C1 segment of cervical spinal cord (tissue), 14 donors: ENCODE measurements at places on chromosomes 11 and 22.

DNA sequence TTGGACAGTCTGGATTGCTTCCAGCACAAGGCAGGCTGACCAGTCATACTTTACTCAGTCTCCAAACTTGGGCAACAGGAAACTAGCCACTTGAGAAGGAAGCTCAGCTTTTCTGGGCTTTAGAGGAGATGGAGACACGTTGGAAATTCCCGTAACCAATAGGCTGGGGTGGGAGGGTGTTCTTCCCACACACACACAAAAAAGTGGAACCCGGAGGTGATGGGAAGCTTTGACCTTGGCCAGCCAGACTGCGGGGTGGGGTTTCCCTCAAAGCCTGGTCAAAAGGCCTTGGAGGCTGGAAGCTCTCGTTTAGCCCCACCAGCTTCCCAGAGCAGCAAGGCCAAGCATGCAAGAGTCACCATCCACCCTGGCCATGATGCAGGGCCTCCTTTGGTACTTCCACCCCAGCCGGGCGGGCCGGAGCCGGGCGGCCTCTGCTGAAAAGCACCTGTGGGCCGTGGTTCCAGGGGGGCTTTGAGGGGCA is 126.2 kb downstream of the BCR start:
- DNase-seq, result no peak

GRCh38 chr11:68002575-68002937 is 1.3 kb downstream of the UNC93B1 start:
- no peak for DNase-seq

- no peak for DNase-seq
Measured at GRCh38 chr11:12528487-12528886, 145.7 kb upstream of the TEAD1 start.

- DNase-seq, result no peak
Measured at GRCh38 chr22:30460147-30460546, 11.7 kb downstream of the SEC14L3 start.

DNA sequence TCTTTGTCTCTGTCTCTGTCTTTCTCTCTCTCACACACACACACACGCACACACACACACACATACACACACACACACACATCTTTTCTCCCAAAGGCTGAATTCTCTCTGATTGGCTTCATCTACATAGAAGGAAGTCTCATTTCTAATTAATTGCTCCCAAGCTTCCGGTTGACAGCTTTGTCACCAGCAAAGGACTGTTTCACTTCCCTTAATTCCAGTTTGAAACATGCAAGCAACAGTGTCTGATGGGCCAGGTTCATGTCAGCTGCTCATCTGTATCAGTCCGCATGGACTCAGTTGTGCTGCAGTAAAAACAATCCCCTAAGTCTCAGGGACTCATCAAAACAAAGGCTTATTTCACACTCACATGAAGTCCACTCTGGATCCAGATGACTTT is 16.2 kb upstream of the PVALB start:
- no peak for DNase-seq

DNA sequence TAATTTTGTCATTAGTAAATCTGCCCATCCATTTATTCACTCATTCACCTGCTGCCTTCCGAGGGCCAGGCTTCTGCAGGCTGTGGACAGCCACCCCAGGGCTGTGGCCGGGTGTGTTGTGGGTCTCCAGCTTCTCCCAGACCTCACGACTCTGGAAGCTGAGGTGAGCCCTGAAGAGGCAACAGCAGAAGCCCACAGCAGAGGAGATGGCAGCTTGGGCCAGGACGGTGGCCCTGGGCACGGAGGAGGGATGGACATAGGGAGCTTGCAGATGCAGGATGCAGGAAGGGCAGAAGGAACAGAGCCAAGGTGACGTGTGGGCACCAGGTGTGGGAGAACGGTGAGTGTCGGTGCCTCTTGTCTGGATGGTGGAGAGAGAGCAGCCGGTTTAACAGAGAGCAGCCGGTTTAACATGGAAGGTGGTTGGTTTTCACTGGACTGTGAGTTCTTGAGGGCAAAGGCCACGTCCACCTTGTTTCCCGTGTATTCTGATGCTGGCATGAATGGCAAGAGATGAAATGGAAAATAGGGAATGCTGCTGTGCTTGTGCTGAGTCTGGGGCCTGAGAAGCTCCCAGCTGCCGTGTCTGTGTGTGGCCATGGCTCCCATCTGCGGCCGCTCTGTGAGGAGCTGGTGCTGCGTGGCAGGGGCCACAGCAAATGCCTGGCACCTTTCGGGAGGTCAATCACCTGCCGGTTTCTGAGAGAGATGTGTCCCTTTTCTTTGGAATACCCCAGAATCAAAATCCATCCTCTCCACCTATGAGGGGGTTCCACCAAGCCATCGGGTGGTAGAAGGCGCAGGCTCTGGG is 669.9 kb downstream of the BRD1 start:
- no peak for DNase-seq

DNA sequence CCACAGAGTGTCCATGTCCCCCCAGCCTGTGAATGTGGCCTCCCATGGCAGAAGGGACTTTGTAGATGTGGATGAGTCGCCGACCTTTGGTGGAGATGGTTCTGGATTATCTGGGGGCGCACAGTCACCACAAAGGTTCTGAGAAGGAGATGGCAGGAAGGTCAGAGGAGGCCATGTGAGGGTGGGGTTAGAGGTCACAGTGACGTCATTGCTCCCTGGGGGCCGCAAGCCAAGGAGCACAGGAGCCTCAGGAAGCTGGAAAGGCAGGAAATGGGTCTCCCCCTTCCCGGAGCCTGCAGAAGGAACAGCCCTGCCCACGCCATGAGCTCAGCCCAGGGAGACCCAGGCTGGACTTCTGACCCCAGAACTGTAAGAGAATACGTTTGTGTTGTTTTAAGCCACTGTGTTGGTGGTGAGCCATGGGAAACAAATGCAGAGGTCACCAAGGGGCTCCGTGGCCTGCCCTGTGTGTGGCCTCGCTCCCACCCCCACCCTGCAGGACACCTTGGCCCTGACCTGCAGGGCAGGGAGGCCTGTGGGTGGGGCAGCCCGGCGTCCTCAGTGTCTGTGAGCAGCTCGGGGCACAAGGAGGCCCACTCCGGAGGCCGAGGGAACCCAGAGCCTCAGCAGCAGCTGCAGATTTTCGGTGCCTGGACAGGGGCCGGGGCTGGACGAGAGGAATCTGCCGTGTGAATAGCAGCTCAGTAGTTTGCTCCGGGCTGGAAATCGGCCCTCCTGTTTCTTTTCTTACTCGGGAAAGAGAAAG is 32.1 kb downstream of the GRAMD4 start:
- no peak for DNase-seq

DNA sequence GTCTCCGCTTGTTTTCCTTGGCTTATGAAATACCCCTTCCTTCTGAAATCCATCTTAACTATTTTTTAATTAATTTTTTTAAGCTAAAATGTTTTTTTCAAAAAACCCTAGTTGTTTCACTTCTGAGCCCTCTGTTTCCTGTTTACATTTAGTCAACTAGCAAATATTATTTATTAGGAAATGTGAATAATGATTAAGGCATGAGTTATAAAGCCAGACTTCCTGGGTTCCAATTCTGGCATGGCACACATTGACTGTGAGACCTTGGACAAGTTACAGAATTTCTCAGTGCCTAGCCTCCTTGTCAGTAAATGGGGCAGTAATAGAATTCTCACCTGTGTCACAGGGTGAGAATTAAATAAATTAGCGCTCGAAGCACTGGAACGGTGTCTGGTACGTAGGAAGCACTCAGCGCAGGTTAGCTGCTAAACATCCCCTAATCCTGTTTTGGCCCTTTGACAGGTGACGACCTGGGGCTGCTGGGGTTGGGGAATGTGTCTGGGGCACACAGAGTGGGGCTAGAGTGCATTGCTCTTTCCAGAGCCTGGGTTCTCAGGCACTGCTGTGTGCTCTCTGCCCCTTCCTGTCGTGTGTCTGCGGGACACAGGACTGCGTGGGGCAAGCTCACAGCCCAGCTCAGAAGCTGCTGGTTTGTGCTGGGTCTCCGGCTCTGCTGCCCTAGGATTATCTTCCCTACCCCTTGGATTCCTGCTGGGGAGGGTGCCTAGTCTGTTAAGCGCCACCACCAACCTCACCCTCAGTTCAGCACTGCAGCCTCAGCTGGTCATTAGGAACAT is 13.1 kb downstream of the PANX1 start:
- no peak for DNase-seq

DNA sequence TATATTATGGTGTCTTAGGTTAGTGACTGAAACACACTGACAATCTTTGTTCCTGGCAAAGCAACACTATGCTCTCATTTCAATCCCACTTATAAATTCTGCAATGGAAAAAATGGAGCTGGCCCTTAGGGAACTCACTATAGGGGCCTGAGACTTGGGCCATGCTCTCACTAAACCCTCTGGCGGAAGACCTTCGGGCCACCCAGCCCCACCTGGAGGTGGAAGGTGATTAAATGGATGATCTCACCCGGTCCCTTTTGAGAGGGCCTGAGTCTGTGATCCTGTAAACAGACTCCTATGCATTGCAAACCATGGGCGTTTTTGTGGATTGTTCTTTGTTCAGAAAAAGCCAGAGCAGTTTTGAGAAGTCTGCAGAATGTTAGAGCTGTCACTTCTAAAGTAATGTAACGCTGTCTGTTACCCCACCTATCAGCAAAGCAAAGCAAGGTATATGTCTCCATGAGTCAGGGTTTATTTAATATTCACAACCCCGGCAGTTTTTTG is 17.0 kb upstream of the CDON start:
- DNase-seq, result no peak

DNA sequence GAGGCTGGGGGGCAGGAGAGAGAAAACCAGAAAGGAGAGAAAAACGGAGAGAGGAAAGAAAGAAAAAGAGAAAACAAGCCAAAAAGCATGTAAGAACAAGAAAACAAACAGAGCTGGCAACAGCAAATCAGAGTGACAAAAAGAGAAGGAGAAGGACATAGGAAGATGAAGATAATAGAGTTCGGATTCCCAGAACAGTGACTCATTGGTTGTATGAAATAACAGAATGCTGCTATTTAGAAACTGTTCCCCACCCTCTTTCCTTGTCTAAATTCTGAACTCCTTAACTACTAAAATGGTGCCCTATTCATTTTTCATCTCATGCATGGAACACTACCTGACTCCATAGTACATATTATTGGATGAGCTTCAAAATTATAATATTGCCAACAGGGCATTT is 317.4 kb downstream of the C11orf87 start:
- no peak for DNase-seq

DNA sequence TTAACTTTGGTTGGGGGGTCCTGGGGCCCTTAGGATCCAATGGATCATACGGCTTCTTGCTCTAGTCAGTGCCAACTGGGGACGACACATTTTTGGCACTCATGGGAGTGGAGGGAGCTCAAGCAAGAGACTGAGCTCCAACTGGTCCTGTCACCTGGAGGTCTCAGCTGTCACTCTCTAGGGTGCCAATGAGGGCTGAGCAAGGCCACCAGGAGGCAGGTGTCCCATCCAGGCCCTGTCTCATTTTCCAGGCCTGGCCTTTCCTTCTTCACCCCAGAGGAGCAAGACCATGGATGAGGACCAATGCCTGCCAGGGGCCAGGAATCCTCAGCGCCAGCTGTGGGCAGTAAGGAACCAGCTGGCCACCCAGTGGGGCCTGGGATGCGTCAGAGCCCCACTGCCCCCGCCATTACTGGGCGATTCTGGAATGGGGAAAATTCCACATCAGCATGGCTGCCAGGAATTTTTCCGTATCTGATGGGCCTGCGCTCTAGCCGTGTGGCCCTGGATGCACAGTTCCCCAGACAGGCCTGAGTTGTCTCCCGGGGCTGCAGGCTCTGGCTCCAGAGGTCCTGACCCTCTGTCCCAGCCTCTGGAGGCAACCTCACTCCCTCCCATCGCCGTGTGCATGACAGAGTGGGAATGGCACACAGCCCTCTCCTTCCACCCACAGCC is 669 bp upstream of the GAL3ST1 start:
- peak; percentile 74 for DNase-seq

- DNase-seq, result no peak
Measured at GRCh38 chr11:94754335-94754734, 13.8 kb upstream of the AMOTL1 start.

DNA sequence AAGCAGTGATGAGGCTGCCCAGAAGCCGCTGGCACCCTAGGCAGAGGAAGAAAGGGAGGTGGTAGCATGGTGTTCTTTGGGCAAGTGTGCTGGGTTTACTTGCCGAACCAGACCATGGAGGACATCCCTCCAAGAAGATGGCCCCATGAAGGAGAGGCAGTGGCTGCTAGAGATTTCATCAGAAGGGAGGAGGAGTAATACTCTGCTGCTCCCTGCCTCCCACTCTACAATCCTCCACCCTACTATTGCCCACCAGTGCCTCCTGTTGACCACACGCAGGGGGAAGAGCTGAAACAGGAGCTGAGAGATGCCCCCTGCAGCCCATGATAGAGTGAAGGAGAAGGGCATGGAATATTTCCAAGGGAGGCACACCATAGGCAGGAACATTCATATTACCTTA is 51.0 kb upstream of the PRSS23 start:
- DNase-seq, result no peak

GRCh38 chr11:109933126-109933525 is 160.1 kb upstream of the ZC3H12C start:
- no peak for DNase-seq

GRCh38 chr22:25399649-25400151 is 164.8 kb upstream of the GRK3 start:
- DNase-seq, result no peak

- DNase-seq, result no peak
Measured at GRCh38 chr22:42691440-42691839, 29.2 kb downstream of the A4GALT start.

- no peak for DNase-seq
Measured at GRCh38 chr22:46929710-46930204, 167.3 kb downstream of the TBC1D22A start.

GRCh38 chr11:33723238-33723881 is 12.9 kb downstream of the CD59 start:
- no peak for DNase-seq

DNA sequence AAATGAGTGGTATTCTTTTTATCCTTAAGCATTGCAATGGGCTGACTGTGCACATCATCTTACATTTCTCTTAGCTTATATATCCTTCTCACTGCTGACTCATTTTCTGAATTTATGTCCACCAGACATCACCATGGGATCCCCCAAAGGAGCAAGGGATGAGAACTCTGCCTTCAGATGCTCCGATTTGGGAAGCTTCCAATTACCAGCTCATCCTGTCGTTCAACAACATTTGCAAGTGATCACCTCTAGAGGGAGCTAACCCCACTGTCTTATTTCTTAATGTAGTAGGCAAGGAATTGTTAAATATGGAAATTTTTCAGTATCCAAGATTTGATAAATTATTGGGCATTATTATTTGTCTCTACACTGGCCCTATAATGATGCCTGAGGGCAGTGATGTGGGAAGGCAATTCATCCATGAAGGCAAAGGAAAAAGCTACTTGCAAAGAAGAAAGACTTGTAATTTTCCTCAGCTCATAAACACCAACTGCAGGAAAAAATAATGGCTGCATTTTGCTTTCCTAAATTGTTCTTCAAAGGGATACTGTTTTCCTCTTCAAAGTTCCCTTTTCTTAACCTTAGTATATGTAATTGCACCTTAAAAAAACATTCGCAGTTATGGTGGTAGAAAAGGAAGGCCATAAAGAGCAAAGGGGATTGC is 102.4 kb upstream of the FSHB start:
- no peak for DNase-seq

GRCh38 chr22:32905400-32905799 is 103.9 kb downstream of the TIMP3 start:
- no peak for DNase-seq
